ENCODE measurements at places on chromosomes 7 and 10. TPM values are rescaled to one million over a fixed set of nuclear protein-coding genes. Genes with fewer than 3 reads are reported as not detected.

DNA sequence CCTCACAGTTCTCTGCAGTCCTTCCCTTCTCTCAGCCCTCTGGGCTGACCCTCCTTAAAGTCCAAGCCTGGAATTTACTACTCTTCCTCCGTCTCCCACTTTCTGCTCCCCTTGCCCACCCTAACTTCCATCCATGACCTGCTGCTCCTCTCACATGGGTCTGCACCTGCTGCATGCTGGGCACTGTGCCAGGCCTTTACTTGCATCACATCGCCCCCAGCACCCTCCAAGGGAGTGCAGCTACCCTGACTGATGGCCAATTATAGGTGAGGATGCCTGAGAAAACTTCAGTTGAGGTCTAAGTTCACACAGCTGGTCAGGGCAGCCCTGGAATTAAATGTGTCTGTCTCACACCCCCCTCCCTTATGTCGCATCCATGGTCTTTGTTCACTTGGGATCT is 53.6 kb upstream of the ZPBP start:
- H3K27me3 ChIP-seq = no peaks in the 10 kb centered on the region
- no peak overlapping the region for H3K27ac ChIP-seq
- H3K36me3 ChIP-seq = no peaks in the 10 kb centered on the region

GRCh38 chr10:48317321-48317990 is 11.0 kb downstream of the MAPK8 start:
- H3K27ac ChIP-seq = no peak overlapping the region
- no peak overlapping the region for H3K4me3 ChIP-seq
- H3K4me1 ChIP-seq = peaks cover 3% of the 10 kb centered on the region
- H3K27me3 ChIP-seq = no peaks in the 10 kb centered on the region

TBXAS1 gene
- total RNA-seq = 0.72 TPM

DNA sequence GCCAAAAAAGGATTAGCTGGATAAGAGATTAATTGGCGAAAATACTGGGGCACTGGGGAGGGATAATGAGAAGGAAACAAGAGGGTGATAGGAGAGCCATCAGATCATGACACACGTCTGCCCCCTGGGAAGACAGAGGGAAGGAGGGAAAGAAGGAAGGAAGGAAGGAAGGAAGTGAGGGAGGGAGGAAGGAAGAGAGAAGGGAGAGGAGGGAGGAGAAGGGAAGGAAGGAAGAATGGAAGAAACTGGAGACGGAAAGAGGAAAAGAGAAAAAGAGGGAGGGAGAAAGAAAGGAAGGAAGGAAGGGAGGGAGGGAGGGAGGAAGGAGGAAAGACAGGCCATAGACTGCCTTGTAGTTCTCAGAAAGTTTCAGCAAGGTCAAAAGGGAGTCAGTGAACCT is 37.8 kb upstream of the WAC start:
- H3K4me3 ChIP-seq = no peak overlapping the region
- no peaks in the 10 kb centered on the region for H3K27me3 ChIP-seq
- no peak for DNase-seq
- no peaks in the 10 kb centered on the region for H3K4me1 ChIP-seq
- no peak overlapping the region for H3K27ac ChIP-seq

DNA sequence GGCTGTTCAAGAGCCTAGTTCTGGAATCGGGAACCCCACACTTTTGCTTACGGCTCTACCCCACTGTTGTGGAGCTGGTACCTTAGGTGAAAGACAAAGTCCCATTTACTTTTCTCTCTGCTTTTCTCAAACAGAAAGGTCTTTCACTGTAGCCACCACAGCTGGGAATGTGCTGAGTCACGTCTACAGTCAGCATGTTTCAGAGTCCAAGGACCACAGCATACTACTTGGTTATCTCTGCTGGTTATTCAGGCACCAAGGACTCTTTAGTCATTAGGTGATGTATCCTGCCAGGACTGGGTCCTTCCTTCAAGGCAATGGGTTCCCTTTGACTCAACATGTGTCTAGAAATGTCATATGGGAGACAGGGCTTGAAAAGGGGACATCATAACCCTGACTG is 266.8 kb upstream of the STEAP1 start:
- no peaks in the 10 kb centered on the region for H3K4me1 ChIP-seq
- H3K4me3 ChIP-seq = no peak overlapping the region
- no peaks in the 10 kb centered on the region for H3K36me3 ChIP-seq

ALOX5 gene
- total RNA-seq = not detected

DNA sequence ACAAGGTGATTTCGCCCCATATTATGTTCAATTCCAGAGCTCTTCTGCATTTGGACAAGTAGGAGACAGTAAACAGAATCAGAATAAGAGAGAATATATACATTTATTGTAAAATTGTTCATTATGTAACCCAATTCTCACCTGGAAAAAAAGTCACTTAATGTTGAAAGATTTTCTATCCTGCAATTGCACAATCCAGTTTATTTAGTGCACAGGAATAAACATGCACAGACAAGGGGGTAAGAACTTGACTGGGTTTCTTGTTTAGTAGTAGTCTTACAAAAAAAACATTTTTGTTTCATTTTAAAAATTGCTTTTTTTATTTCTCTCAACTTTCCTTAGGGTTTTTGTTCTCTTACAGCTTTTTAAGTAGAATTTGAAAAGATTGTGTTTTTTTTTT is 126.6 kb downstream of the SAMD9 start:
- H3K4me3 ChIP-seq = no peak overlapping the region
- H3K4me1 ChIP-seq = peaks cover 9% of the 10 kb centered on the region
- H3K27ac ChIP-seq = no peak overlapping the region
- H3K27me3 ChIP-seq = no peaks in the 10 kb centered on the region

DNA sequence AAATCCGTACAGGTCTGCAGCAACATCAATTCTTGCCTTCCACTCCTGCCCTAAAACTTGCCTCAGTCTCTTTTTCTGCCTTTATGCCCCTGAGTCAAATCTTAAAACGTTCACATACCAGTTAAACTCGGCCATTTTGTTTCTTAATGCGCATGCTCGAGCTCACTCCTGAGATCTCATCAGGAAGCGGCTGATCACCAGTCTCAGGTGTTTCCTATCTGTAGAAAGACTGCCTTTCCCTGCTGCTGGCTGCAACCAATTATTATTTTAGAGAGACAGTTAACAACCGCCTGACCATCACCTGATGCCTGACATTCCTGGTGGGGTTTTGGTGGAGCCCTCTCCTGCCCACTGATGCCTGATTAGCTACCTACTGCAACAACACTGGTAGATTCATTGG is 70.2 kb upstream of the TMEM140 start:
- H3K4me1 ChIP-seq = no peaks in the 10 kb centered on the region
- H3K27ac ChIP-seq = no peak overlapping the region
- H3K36me3 ChIP-seq = no peaks in the 10 kb centered on the region
- H3K27me3 ChIP-seq = no peaks in the 10 kb centered on the region

MACC1 gene
- total RNA-seq = 0.36 TPM

DNA sequence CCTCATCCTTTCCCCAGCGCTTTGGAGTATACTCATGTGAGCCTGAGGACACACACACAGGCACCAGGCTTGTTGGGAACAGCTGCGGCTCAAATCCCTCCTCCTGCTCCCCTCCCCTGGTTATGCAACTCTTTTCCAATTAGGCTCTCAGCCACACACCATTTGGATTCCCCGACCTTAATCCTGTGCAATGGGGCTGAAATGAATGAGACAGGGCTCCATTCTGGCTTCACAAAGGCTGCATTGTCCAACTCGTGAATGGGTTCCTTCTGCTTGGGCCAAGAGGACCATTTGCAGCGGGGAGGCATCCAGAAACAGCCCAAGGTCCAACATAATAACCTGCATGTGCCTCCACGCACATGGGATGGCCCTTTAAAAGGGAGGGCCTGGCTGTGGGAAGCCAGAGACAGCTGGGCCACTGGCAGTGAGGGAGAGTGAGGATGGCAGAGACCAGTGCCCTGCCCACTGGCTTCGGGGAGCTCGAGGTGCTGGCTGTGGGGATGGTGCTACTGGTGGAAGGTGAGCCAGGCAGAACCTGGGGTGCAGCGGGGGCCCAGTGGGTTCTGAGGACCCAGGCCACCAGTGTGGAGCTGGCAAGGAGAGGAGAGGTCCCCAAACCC is at the start of gene RGR:
Gene RGR (plus strand): TSS at position 403 of the 620 bp plus-strand sequence. CDS start 38 bp downstream, at position 441.
- H3K27me3 ChIP-seq = peaks cover 7% of the 10 kb centered on the region
- H3K4me3 ChIP-seq = no peak within 1 kb of the TSS
- no peaks in the 10 kb centered on the region for H3K4me1 ChIP-seq
- DNase-seq = no peak
- H3K36me3 ChIP-seq = no peaks in the 10 kb centered on the region

- peaks cover 48% of the 10 kb centered on the region for H3K4me1 ChIP-seq
- H3K36me3 ChIP-seq = no peaks in the 10 kb centered on the region
- H3K27me3 ChIP-seq = no peaks in the 10 kb centered on the region
Observed at GRCh38 chr7:127782075-127782474, 130.1 kb downstream of the SND1 start.

ALKBH4 gene
- 16.3 TPM for total RNA-seq

SPDYE9 gene
- total RNA-seq = not detected

- no peaks in the 10 kb centered on the region for H3K36me3 ChIP-seq
- H3K4me1 ChIP-seq = peaks cover 3% of the 10 kb centered on the region
- no peak overlapping the region for H3K4me3 ChIP-seq
- no peak for DNase-seq
Observed at GRCh38 chr10:124534231-124534798, 72.7 kb downstream of the LHPP start.

GRCh38 chr7:52928591-52928990 is 106.8 kb upstream of the POM121L12 start:
- no peak overlapping the region for H3K4me3 ChIP-seq
- H3K27me3 ChIP-seq = no peaks in the 10 kb centered on the region
- H3K4me1 ChIP-seq = no peaks in the 10 kb centered on the region
- no peaks in the 10 kb centered on the region for H3K36me3 ChIP-seq

GNGT1 gene
- not detected for total RNA-seq

RASSF4 gene
- 4.0 TPM for total RNA-seq

SUN3 gene
- not detected for total RNA-seq

DNA sequence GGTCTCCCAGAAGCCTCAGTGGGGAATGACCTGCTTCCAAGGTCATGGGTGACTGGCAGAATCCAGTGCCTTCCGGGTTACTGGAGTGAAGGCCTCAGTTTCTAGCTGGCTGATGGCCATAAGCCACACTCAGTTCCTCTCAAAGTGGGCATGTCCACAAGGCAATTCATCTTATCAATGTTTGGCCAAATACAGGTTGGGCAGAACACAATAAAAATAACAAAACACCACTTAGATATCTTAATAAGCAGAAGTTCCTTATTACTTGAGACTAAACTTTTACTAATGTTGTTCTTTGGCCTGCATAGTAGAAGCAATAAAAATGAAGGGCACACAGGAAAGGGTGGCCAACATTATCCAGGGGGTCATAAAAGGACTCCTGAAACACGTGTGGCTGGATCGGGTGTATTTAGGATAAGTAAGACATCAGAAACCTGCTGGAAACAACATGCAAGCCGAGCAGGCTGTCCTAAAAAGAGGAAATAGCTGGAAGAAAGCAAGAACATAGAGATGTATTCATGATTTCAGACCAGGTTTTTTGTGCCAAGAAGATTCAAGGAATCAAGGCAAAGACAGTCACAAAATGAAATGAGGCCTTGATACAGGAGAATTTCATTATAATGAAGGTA is 19.6 kb upstream of the AKR1C2 start:
- peaks cover 8% of the 10 kb centered on the region for H3K4me1 ChIP-seq
- no peak for DNase-seq
- no peaks in the 10 kb centered on the region for H3K27me3 ChIP-seq
- H3K4me3 ChIP-seq = no peak overlapping the region

DNA sequence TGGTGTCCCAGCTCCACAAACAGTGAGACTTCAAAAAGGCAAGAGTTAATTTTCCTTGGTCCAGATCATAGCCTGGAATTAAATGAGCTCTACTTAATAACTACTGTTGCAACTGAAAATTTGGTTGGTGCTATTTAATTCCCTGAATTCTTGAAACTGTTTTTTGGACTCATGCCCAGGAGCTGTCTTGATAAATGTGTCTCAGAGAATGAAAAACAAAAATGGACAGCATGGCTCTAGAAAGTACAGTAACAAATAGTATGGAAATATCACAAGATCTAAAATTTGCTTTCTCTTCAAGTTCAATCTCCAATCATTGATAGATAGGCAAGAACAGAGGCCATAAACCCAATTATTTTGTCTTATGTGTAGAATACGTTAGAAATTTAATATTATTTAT is 42.5 kb downstream of the CCDC71L start:
- H3K4me1 ChIP-seq = peaks cover 40% of the 10 kb centered on the region
- H3K4me3 ChIP-seq = no peak overlapping the region
- no peaks in the 10 kb centered on the region for H3K36me3 ChIP-seq
- H3K27ac ChIP-seq = no peak overlapping the region
- no peaks in the 10 kb centered on the region for H3K27me3 ChIP-seq

PRLHR gene
- not detected for total RNA-seq

DNA sequence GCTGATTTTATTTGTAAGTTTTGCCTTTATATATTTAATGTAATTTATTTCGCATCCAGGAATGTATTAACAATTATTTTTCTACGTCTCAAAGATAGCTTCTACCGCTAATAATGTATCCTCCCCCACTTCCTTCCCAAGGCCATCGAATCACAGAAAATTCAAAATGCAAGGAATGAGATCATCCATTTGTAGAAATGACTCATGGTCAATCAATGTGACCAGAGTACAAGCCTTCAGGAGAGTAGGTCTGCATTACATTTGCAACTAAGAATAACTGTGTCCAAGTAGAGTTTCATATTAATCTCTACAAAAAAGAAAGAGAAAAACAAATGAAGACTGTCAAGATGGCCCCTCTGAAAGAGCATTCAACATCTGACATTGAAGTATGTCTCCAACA is 205.9 kb upstream of the PHF14 start:
- no peak overlapping the region for H3K27ac ChIP-seq
- H3K4me1 ChIP-seq = no peaks in the 10 kb centered on the region

GRCh38 chr10:100672199-100672598 is 73.2 kb upstream of the PAX2 start:
- no peaks in the 10 kb centered on the region for H3K4me1 ChIP-seq
- H3K4me3 ChIP-seq = no peak overlapping the region
- no peak for DNase-seq
- H3K36me3 ChIP-seq = no peaks in the 10 kb centered on the region

Measured in osteoblast (primary cell).